Head of caudate nucleus (tissue), 42 donors: ENCODE measurements at places on chromosomes 2 and 18.

DNA sequence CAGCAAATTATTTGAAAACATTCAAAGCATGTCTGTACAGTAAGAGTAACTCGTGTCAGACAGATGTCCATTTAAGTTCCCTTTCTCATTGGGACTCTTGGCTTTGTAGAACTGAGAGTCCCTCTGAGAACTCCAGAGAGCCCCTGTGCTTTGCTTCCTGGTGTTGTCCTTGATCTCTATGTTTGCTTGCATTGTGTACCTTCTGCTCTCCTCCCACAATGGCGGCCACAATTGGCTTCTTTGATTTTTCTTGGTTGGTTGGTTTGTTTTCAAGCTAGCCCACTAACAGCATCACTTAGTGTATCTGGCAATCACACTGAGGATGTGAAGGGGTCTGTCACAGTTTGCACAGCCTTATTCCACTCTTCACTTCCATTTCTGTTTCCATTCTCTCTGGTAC, 15.1 kb downstream of the ASB18 start:
- DNase-seq, result no peak

DNA sequence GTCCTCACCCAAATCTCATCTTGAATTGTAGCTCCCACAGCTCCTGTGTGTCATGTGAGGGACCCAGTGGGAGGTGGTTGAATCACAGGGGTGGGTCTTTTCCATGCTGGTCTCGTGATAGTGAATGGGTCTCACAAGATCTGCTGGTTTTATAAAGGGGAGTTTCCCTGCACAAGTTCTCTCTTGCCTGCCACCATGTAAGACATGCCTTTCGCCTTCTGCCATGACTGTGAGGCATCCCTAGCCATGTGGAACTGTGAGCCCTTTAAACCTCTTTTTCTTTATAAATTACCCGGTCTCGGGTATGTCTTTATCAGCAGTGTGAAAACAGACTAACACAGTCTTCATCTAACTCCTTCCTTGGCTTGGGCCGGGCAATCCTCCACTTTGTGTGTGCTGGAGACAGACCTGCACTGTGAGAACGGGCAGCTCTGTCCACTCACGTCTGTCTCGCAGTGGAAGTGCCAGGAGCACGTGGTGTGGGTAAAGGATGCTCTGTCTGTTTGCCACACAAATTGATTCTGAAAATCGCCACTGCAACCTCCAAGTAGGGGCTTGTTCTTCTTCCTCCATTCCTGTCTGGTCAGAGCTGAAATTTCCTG, 47.6 kb upstream of the OTOS start:
- DNase-seq, result no peak

- no peak for DNase-seq
Measured at GRCh38 chr2:102764083-102764482, 2.3 kb downstream of the TMEM182 start.

GRCh38 chr18:49973592-49973991, 160.3 kb upstream of the ACAA2 start:
- DNase-seq, result no peak

GRCh38 chr2:15238028-15238427, 323.1 kb downstream of the NBAS start:
- DNase-seq, result no peak

- DNase-seq, result peak; percentile 58
Measured at GRCh38 chr18:12659904-12660605, 2.1 kb upstream of the SPIRE1 start.

GRCh38 chr2:241136191-241136590, 13.1 kb downstream of the PASK start:
- no peak for DNase-seq

GRCh38 chr2:155043097-155043496, 344.6 kb downstream of the KCNJ3 start:
- DNase-seq, result no peak

DNA sequence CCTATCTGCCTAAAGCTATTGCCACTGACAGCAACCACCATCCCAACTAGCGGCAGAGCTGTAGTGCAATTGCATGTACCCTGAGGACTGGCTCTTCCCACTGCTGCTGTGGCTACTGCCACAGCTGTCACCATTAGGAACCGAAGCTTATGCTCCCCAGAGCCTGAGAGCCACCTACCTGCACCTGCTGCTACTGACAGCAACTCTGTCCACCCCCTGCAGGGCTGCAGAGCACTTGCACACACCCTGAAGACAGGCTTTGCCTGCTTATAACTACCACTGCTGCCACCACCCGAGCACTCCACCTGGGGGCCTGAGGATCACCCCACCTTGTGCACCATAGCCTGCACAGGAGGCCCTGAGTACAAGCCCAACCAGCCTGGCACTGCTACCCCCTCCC, 217.6 kb upstream of the FOSL2 start:
- no peak for DNase-seq

GRCh38 chr2:53848062-53848461, 11.7 kb downstream of the GPR75 start:
- DNase-seq, result no peak

DNA sequence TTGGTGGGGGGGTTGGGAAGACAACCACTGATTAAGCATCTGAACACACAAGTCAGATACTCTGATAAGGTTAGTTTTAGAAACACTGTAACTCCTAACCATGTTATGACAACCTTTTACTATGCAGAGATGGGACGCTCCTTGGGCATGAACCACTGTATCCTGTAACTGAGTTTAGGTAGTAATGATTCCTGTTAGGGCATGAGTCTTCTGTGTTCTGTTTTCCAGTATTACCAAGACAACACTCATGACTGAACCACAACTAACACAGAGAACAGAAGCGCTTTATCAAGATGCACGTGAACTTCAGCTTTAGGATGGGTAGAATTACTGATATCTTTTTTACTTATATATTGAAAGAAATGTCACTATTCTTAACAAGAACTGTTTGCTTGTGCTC, 14.1 kb upstream of the CREB1 start:
- DNase-seq, result no peak

DNA sequence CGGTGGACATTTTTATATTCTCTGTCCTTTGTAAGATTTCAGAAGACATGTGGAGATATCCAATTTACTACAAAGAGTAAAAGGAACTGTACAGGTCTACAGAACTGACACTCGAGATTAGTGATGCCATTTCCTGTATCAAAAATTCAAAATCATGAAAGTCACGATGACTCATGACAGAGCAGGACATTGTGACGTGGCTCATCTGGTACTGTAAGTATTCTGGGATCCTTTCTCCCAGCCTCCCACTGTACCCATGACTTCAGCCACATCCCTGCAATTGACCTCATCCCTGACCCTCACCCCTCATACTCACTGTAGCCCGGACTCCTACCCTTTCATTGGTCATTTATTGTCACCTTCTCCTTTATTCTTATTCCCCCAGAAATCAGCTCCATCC, 736.5 kb downstream of the EPHA4 start:
- DNase-seq, result no peak

DNA sequence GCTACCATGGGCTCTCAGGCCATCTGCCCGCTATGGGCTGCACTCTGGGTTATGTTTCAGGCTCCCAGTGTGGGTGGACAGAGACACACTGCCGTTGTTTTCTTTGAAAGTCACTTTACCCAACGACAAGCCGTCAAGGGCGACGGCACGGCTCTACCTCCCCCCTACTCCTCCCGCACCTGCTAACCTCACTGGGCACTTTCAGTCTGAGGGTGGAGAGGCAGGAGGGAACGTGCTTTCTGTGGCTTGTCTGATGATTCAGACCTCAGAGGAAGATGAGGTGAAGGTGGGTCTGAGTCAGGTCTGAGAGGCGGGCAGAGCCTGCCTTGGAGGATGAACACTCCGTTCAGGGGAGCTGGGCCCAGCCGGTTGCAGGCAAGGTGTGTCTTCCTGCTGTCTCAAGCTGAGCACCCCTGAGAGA, 147.6 kb upstream of the HDAC4 start:
- DNase-seq, result no peak

- DNase-seq, result no peak
Measured at GRCh38 chr2:128162266-128162665, 71.3 kb downstream of the UGGT1 start.

DNA sequence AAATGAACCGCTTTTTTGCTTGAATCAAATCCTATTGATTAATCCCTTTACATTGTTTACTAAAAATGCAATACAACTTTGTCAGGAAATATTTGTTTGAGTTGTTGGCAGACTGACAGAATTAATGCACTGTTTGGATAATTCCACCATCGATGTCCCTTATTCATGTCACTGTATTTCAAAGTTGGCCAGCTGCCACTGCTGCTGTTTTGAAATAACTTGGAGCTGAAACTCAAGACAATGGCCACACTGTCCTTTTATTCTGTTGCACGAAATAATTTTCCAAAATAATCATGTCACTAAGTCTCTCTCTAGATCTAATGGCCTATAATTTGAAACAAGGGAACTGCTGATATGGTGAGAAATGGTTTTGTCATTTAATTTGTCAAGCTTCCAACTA, 55.2 kb upstream of the PAX3 start:
- DNase-seq, result no peak

- DNase-seq, result no peak
Measured at GRCh38 chr2:18976168-18976961, 382.1 kb downstream of the OSR1 start.

DNA sequence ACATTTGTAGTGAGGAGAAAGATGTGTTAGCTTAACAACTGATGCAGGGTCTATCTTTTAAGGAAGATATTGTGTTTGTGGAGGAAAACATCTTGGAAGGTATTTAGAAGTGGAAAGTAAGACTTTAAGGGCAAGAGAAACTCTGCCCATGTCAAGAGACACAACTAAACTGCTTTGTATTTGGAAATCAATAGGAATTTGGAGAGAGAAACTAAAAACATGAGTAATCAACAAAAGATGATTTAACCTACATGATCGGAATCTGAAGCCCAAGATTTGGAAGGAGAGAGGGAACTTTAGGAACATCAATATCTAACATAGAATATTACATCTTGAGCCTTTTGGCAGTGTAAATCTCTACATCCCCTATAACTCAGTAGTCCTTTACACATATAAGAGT, 184.2 kb upstream of the COL3A1 start:
- no peak for DNase-seq

- DNase-seq, result no peak
Measured at GRCh38 chr2:189657867-189658266, 3.4 kb upstream of the ASNSD1 start.

- no peak for DNase-seq
Measured at GRCh38 chr2:208369091-208369490, 37.5 kb upstream of the PTH2R start.

GRCh38 chr2:241570961-241571581, 12.5 kb downstream of the BOK start:
- DNase-seq, result no peak

GRCh38 chr18:12312976-12313375, 4.9 kb downstream of the TUBB6 start:
- DNase-seq, result no peak

DNA sequence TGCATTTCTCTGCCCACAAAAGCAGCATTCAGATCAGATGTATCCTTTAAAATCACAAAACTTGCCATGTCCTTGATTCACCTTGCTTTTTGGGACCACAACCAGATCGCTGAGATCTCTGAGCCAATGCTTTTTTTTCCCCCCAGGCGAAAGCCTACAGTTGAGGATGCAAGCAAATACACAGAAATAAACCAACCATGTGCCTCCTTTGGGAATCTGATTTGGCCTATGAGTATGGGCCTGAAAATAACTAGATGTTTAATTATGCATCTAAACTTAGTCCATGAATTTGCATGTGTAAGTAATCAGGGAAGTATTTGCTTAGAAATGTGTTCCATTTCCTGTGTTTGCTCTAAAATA, 49.7 kb upstream of the CDC42EP3 start:
- DNase-seq, result no peak

DNA sequence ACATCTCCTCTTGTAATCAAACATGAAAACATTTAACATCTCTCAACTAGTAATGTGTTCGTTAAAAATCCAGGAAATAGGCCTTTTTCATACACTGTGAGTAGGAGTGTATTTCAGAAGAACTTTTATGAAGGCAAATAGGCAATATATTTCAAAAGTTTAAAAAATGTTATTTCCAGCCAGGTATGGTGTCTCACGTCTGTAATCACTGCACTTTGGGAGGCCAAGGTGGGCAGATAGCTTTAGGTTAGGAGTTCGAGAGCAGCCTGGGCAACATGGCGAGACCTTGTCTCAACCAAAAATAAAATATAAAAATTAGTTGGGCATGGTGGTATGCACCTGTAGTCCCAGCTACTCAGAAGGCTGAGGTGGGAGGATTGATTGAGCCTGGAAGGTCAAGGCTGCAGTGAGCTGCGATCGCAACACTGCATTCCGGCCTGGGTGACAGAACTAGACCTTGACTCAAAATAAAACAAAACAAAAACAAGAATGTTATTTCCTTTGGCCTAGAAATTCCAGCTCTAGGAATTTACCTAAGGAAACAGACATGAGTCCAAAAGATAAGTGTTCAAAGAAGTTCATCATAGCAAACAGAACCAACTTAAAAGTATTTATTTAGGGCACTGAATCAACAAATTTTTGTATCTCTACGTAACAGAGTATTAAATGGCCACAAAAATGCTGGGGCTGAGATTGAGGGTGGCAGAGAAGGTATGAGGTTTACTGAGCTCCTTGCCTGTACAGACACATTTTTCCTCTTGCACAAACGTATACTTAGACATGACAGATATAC, 14.9 kb downstream of the RBKS start:
- no peak for DNase-seq

- DNase-seq, result no peak
Measured at GRCh38 chr2:141199711-141200110, 931.1 kb downstream of the LRP1B start.

GRCh38 chr2:221673248-221673647, 101.1 kb upstream of the EPHA4 start:
- DNase-seq, result no peak

DNA sequence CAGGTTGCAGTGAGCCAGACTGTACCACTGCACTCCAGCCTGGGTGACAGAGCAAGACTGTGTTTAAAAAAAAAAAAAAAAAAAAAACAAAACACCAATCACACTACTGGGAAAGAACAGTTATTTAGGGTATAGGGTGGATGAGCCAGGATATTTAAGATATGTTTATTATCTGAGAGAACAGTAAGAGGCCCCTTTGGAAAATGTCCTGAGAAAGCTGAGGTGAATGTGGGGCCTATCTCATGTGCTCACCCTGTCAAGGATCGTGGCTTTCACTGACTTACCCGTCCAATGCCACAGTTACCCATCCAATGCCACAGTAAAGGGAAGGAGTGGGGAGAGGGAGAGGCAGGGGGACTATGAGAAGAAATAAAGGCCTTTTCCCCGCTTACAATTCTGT, 19.9 kb upstream of the ENOSF1 start:
- no peak for DNase-seq

DNA sequence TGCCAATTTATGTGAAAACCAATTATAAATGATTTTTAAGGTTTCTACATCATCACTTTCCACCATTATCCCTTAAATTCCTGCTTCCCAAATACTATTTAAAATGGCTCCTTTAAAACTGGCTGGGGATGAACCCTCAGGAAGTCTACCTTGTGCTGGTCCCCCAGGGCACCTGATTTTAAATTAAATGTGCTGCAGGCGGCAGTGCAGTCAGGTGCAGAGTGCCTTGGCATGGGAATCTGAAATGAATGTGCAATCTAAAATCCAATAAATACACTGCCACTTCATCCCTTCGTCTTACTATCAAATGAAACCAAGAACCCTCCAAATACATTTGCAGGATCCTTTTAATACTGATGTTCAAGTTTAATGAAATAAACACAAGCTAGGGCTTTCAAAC, 61.8 kb downstream of the C2orf76 start:
- no peak for DNase-seq

- no peak for DNase-seq
Measured at GRCh38 chr18:68992719-68993482, 195.0 kb downstream of the CCDC102B start.

- no peak for DNase-seq
Measured at GRCh38 chr2:225763711-225764110, 364.2 kb downstream of the NYAP2 start.
